ENCODE measurements at places on chromosomes 6 and 20.

DNA sequence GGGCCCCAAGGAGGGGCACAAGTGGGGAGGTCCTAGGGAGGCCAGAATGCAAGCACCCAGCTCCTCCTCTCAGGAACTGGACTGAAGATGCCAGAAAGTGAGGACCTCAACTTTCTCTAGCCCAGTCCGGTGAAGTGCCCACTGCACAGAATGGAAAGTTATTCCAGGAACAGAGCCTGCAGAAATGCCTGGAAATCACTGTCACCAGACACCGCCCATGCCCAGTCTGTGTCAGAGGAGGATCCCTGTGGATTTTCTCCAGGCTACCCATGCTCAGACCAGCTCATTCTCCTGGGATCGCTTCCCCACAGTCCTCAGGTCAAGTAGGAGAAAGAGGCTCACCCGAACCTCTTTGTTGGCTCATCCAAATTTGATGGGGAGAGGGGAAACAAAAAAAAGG lies 6.5 kb downstream of the PRPH2 start:
- DNase-seq = no peak

GRCh38 chr6:128655978-128656498 lies 135.6 kb upstream of the PTPRK start:
- peak; percentile 37 for DNase-seq

DNA sequence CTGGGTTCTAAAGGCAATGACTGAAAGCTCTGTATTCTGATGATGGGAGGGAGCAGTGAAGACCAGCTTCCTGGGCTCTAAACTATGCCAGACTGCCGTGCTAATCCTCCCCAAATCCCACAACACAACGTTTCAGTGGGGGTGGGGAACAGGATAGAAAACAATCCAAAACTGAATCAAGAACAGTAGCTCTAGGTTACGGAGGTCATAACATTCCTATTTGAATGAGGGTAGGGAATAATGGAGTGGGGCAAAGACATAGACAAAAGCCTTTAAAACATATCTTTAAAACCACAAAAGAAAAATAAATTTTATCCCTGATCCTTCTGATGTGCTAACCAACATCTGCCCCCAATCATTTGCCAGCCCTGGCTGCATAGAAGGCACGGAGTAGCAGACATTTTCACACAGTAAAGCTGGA lies 7.8 kb downstream of the USP49 start:
- no peak for DNase-seq

DNA sequence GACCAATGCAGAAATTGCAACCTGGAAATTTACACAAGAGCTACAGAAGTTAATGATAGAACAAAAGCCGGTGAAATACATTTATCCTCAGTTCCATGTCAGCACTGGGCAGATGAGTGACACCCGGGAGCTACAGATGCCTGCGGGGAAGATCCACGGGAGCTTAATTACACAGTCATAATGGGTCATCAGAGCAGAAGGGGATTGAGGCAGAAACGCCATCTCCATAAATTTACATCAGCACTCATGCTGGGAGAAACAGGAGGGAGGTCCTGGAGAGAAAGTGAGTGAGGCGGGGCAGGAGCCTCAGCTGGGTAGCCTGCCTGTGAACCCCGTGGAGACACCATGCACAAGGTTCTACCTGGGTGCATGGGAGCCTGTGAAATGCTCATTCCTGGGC lies 37.6 kb upstream of the CST7 start:
- no peak for DNase-seq

DNA sequence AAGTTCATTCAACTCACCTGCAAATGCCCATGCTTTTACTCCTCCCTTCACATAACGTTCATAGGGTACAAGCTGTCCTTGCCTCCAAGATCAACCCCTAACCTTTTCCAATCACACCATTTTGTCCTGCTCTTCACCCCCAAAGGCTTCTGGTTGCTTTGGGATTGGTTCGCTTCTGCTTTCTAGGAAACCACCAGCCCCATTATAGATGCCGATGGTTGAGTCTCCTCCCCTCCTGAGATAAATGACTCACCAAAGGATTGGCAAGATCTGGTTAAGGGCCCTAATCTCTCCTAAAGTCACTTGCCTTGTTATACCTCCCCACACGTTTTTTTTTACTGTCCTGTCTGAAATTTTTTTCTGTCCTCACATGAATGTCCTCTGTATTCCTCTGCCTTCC lies 311.4 kb downstream of the HACE1 start:
- no peak for DNase-seq

DNA sequence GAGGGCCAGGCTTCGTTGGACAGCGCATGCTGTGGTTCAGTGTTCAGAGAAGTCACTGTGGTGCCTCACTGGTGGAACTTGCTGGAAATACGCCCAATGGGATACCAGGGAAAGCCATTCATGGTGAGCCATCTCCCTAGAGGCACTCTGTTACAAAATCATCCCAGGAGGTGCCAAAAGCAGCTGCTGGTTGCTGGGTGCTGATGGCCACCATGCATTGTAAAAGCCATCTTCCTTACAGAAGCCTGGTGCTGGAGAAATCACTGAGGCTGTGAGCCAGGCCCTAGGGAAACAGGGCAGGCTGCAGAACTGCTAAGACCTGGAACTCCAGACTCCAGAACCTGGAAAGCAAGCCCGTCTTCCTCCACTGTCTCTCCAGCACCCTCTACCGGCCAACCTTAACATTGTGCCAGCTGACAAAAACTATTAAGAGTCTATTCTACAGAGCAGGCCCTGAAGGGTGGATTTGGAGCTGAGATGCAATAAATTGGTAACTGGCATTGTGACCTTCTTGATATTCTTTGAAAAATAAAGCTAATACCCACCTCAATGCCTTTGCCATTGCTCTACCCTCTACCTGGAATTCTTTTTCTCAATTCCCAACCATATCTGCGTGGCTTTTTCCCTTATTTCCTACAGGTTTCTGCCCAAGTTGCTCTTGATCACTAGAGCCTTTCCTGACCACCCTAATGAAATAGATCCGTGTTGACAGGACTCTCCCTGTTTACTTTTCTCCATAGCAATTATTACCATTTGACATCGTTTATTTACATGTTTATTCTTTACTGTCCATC lies 18.5 kb downstream of the SNRPB start:
- DNase-seq = peak; percentile 76

GRCh38 chr6:156780962-156781853 lies 4.0 kb downstream of the ARID1B start:
- DNase-seq = no peak

DNA sequence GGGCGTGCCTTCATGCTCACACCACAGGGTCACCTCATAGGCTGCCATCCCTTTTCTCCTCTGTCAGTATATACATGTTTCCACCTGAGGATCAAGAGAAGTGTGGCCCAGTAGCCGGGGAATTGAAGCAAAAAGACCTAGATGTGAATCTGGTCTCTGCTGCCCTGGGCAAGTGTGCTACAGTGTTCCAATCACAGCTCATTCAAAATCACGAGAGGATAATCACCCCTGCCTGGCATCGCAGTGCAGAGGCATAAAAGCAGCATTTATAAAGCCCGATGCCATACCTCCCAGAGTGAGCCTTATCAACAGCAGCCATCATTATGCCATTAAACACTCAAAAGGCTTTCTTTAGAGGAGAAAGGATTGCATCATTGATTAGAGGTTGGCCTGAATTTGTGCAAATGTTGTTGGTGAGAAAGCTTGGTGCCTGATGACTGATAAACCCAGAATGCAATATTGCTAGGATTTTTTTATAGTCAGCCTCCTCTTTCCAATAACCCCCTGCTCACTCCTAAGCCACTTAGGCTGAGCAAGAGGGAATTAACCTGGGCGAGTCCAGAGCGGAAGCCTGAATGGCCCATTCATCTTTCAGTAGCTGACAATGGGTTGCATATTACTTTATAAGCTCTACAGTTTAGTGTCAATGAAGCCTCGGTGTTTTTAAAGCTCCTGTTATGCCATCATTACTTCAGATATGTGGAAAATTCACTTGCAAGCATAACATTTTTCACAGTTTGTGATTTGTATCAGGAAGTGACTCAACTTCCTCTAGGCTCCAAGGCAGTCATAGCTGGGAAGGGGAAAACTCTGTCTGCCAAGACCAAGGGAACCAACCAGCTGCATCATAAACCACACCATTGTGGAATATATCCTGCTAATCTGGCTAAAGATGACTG lies 92.5 kb upstream of the NXT1 start:
- no peak for DNase-seq

- DNase-seq = no peak
These were observed 71.3 kb upstream of the TOX2 start for GRCh38 chr20:43843096-43843964.

DNA sequence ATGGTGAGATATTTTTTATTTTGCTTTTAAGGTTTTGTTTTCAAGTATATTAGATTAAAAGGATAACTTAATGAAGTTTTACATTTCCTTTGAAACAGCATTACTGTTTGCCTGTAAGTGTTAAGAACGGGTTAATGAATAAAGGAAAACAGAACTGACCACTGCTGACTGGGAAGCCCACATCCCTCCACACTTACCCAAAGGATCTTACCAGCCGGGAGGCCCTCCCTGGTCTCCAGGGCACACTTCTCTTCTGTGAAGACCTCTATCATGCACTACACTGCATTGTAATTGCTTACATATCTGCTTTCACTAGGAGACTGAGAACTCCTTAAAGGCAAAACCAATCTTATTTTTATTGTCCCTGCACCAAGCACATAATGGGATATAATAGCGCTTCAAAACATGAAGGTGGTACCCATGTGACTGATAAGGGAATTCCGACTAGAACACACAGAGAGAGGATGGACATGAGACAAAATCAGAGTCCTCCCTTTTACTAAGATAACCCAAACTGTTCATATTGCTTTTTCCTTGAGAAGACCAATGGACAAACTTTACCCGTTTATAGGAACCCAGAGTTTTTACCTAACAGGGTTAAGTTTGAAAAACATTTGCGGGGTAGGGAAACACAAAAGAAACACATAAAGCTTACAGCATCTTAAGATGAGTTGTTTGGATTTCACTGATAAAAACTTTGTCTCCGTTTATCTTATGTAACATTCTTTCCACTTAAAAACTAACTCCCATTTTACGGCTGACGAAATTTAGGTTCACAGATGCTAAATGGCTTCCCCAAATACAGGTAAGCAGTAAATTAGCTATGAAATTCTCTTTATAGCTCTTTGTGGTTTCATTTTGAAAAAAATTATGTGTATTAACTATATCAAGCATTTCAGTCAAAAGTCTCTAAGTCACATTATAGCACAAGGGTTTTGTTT lies 8.7 kb downstream of the EZR start:
- DNase-seq = no peak

DNA sequence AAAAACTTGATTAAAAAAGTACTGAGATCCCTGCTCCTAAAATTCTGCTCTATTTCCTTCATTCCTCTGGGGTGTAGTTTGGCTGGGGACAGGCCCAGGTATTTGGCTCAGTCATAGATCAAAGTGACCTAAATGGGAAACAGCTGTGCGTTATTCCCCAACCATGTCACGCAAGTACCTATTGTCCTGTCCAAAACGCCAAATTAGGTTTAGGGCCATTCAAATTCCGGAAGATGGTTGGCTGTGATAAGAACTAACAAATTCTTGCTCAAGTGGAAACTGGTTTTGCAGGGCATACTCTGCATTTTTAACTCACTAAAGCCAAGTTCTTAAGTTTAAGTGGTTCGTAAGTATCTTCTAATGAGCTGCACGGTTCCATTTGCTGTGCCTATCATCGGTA lies 147.6 kb upstream of the TMEM170B start:
- no peak for DNase-seq

DNA sequence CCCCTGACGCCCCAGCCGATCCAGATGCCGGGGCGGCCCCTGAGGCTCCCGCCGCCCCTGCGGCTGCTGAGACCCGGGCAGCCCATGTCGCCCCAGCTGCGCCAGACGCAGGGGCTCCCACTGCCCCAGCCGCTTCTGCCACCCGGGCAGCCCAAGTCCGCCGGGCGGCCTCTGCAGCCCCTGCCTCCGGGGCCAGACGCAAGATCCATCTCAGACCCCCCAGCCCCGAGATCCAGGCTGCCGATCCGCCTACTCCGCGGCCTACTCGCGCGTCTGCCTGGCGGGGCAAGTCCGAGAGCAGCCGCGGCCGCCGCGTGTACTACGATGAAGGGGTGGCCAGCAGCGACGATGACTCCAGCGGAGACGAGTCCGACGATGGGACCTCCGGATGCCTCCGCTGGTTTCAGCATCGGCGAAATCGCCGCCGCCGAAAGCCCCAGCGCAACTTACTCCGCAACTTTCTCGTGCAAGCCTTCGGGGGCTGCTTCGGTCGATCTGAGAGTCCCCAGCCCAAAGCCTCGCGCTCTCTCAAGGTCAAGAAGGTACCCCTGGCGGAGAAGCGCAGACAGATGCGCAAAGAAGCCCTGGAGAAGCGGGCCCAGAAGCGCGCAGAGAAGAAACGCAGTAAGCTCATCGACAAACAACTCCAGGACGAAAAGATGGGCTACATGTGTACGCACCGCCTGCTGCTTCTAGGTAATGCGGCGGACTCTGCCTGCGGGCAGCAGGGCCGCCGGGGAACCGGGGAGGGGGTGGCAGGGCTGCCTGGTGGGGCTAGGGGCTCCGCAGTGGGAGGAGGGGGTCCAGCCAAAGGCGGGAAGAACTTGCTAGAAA lies 2.3 kb downstream of the GNAS start:
- DNase-seq = no peak

DNA sequence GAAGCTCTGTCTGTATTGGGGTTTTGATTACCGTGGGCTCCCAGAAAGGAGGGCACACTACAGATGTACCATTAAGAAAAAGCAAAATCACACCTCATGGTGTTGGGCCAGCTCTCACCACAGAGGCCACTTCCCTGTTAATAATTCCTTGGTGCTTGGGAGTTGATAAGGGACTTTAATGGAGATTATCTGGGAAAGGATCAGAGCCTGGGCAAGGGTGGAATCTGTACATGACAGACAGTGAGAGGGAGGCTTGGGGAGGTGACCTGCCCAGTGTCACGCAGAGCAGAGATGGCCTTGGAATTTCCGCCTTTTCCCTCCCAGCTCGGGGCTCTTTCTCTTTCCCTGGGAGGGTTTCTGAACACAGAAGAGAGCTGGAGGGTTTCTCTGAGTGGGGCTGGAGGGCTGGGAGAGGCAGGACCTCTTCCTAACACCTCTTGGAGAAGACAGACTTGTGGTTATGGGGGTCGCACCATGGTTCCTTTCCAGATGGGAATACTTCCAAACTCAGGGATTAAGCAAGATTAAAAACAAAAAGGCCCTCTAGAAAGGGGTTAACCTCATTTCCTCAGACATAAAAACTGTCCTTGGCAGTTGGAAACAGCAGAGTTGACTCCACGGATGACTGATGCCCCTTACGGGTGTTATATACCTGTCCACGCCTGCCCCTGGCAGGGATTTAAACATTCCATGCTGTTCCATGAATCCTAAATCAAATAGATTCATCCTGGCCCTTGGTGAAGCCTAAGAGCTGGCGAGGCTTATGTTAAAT lies 16.8 kb upstream of the KCNK16 start:
- no peak for DNase-seq

- no peak for DNase-seq
These were observed 21.0 kb downstream of the CST7 start for GRCh38 chr20:24970030-24970553.

DNA sequence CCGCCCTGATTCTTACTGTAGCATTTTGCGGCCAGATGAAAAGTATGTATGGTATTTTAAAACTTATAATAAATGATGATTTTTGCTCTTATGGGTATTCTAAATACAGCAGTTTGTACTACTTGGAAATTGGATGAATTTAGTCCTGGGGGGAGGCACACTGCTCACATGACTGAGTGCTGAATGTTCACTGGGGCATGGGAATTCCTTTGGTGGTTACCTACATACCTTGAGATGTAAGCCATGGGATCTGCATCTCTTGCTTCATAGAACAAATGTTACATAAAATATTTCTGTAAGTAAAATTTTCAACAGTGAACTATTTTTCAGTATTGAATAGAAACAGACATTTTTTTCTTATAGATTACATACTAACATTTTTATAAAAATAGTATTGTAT lies 71.1 kb downstream of the FIG4 start:
- DNase-seq = no peak

- no peak for DNase-seq
These were observed 104.8 kb downstream of the GJA1 start for GRCh38 chr6:121540210-121540609.

Data from stimulated activated CD4-positive, alpha-beta T cell treated with anti-CD3 and anti-CD28 coated beads, Interleukin-4, amount 100 ng/mL, for 24 hours (primary cell).